Dermis microvascular lymphatic vessel endothelial cell (primary cell): ENCODE measurements at places on chromosomes 16 and 17. TPM values are rescaled to one million over a fixed set of nuclear protein-coding genes. Genes with fewer than 3 reads are reported as not detected.
A peak's percentile ranks its signal among the peaks of the same experiment; 100 is the strongest.

- no peak for DNase-seq
Observed at GRCh38 chr16:51473091-51473490, 322.0 kb upstream of the SALL1 start.

GRCh38 chr17:83103200-83103942 lies 24.0 kb downstream of the METRNL start:
- peak; percentile 69 for DNase-seq

DRC7 gene
- total RNA-seq: 0.13 and 0.26 TPM in 2 replicates

DNA sequence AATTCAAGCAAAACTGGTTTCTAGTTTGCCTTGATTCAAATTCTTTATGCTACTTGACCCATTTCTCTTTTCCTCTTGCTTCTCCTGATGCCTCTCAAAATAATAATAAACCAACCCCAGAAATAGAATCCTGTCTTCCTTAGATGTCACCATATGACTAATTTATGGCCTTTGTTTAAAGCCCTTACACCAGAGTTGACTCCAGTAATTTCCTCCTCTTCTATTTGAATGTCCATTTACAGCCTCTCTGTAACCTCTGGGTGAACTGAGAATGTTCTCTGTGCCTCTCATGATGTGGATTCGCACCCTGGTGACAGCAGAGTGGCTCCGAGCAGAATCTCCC lies 31.5 kb downstream of the ZFHX3 start:
- peak; percentile 33 for DNase-seq

DNA sequence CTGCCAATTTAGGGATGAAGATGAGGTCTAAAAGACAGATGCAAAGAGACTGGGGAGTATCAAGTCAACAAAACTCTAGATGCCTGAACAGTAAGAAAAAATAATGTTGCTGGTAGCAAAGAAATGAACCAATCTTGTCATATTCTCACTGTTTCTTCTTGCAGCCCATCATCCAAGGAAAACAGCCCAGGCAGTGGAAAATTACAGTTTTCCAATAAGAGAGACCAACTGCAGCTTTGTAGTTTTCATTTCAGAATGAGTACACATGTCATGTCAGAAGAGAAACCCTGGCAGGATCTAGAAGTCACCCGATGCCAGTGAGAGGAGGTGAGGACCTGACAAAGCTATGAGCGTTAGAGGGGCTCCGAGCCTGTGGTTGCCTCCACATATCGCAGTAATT lies 500.4 kb upstream of the PSMD7 start:
- no peak for DNase-seq

ZNF263 gene
- total RNA-seq: 31.2 and 46.8 TPM in 2 replicates

MYH2 gene
- total RNA-seq: not detected in 2 replicates

DNA sequence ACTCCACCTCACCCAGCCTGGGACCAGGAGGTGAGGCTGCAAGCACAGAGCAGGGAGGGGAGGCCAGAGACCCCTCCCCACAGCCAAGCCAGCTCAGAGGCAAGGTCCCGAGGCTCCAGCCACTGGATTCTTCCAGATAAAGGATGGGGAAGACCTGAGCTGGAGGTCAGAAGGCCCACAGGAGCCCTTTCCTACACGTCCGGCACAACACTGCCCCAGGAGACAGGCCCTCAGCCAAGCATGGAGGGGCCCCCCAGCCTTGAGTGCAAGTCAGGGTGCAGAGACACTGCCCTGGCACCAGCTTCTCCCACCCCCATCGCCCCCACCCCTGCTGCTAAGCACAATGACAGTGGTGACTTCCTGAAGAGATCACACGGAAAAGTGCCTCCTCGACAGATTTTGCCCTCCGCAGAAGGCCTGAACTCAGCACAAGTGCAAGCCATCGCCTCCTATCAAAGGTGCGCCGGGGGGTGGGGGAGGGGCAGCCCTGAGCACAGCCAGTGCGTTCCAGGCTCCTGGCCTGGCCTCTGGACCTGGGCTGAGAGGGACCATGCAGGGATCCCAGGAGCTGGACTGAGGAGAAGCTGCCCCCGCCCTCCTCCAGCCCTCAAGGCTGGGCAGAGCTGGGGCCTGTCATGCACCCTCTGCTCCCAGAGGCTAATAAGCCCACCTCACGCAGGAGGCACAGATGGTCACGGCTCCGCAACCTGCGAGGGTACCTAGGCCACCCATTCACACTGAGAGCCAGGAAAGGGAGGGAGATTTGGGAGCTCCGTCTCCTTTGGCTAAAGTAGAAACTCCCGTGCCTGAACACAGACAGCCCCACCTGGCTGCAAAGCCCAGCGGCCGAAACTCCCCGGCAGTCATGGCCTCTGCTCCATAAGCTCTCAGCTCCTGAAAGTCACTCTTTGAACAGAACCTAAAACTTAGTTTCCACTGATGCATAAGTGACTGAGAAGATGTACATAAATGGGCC lies 2.7 kb downstream of the MAFG start:
- DNase-seq: no peak

- no peak for DNase-seq
Observed at GRCh38 chr16:88936556-88937205, 40.3 kb downstream of the CBFA2T3 start.

KRTAP2-2 gene
- not detected in 2 replicates for total RNA-seq

GRCh38 chr17:82153745-82154375 lies 55.8 kb upstream of the FASN start:
- peak; percentile 47 for DNase-seq

DNA sequence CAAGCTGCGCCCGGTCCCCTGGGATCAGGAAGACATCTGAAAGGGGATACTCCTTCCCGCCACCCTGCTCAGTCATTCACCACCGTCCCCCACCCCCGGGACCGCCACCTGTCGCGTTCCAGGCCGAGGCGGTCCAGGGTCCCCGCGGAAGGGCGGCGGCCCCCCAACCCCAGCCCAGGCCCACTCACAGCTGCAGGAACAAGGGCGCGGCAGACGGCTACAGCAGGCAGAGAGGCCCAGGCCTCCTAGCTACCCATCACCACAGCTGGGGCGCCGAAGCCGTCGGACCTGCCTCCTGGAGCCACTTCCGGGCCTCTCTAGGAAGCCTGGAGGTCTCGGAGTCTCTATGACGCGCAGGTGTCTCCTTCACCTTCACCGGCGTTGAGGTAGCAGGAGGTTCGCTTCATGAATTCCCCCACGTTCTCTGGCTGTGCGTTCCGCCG lies at the start of gene SDR42E1:
TSS of gene SDR42E1 (minus strand) at position 272 of the 443 bp plus-strand sequence. CDS start 10,612 bp downstream, outside the sequence.
- no peak for DNase-seq

DNA sequence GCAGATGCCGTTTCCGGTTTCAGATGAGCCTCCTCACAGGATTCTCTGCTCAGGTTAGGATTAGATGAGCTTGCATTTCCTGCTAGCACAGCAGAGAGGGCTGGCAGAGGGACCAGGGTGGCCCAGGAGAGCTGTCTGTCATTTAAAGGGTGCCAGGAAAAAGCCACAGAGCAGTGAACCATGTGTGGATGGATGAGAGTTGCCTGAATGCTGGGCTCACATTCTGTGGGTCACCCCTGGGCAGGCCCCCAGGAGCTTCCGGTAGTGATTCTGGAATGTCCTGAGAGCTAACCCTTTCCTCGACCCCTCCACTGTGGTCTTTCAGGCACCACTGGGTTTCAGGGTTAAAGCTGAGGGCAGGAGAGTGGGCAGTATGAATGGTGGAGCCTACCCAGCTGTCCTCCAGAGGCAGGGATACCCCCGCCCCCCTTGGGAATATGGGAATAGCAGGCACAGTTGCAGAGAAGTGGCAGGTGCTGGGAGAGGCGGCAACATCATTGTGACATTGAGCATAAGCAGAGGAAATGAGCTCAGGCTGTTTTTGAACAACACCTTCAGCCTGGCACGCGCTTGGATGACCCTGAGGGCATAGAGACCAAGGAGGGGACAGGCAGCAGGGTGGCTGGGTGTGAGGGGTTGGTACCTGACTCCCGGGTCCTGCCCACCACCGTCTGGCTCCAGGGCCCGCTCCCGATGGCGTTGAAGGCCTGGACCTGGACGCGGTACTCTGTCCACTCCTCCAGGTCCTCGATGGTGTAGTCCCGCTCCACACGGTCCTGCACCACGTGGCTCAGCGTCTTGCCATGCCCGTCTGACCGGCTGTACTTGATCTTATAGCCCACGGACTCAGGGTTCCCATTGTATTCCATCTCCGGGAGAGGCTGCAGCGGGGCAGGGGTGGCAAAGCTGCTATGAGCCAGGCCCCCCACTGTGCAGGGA lies 83.0 kb upstream of the CDC42EP4 start:
- DNase-seq: no peak

- no peak for DNase-seq
Observed at GRCh38 chr17:77887110-77887463, 71.4 kb upstream of the TNRC6C start.

KRTAP4-1 gene
- total RNA-seq: not detected in 2 replicates

DNA sequence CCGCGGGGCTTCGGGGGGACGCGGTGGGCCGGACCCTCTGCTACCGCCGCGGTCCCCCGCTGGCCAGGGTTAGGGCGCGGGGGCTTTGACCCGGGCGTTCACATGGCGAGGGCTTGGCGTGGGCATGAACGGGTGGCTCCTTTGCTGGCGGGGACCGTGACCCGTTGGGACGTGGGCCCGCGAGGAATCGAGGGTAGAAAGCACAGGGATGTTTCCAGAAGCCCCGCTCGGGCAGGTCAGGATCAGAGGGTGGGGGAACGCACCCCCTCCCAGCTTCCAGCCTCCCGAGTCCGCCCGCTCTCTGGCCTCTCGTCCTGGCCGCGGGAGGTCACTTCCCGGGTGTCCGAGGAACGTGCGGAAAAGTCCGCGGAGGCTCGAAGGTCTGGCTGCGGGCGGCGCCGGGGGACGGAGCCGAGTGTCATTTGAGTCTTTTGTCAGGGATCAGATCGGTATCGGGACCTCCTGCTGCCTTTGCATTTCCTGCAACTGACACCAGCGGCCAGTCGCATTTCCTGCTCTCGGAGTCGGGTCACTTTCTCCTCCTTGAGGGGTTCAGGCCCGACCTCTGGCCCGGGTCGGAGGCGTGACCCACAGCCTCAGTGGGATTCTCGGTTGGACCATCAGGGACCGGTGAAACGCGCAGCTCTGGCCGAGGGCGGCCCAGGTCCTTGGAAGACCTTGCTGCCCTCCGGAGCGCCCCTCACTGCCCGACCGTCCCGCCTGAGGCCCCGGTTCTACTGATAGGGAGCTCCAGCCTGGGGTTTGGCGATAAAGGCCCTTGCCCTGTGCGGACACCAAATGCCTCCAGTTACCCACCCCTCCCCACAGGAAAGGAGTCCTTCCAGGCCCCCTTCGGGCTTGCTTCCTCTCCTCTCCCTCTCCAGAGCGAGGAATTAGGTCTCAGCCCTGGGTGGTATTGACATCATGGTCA lies 702 bp upstream of the WNT3 start:
- no peak for DNase-seq

PIK3R6 gene
- total RNA-seq: not detected in 2 replicates

DNA sequence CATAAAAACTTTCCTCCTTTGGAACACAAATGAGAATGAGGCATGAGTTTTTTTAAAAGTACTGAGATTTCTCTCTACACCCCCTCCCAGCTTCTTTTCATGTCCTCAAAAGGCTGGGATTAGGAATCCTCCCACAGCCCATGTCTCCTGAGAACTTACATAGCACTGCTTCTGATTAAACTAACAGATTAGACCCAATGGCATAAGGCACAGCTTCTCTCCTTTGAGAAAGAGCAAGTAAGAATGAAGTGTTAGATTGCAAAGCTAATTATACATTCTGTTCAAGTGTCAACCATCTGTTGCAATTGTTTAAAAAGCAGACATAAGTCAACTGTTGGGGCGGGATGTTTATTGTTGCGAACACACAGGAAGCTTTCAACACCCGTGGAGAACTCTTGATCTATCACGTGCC lies 715.1 kb downstream of the CDH11 start:
- no peak for DNase-seq

KRT20 gene
- total RNA-seq: not detected in 2 replicates

- DNase-seq: no peak
Observed at GRCh38 chr17:38672788-38673706, 1.7 kb downstream of the EPOP start.

- no peak for DNase-seq
Observed at GRCh38 chr17:58353389-58353825, 1.4 kb upstream of the SUPT4H1 start.

DNA sequence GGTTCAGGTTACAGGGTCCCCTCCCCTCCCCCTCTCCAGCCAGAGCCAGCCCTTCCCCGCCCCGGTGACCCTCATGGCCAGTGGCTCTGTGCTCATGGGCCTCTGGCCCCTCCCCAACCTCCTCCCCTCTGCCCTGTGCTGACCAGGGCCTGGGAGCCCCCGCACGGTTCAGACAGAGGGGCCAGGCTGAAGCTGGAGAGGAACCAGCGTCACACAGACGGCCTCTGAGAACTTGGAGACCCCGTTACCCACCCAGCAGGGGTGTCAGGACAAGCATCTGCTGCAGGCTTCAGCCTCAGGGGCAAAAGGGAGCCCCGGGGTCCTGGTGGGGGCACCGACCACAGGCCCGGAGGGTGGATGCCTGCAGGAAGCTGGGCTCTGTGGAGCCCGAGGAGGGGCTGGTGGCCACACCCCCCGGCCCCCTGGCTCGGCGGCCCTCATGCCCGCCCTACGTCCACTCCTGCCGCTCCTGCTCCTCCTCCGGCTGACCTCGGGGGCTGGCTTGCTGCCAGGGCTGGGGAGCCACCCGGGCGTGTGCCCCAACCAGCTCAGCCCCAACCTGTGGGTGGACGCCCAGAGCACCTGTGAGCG lies at the start of gene WFIKKN1:
TSS of gene WFIKKN1 (plus strand) at position 171 of the 591 bp plus-strand sequence. CDS start at position 440, 269 bp downstream.
- no peak for DNase-seq

DNA sequence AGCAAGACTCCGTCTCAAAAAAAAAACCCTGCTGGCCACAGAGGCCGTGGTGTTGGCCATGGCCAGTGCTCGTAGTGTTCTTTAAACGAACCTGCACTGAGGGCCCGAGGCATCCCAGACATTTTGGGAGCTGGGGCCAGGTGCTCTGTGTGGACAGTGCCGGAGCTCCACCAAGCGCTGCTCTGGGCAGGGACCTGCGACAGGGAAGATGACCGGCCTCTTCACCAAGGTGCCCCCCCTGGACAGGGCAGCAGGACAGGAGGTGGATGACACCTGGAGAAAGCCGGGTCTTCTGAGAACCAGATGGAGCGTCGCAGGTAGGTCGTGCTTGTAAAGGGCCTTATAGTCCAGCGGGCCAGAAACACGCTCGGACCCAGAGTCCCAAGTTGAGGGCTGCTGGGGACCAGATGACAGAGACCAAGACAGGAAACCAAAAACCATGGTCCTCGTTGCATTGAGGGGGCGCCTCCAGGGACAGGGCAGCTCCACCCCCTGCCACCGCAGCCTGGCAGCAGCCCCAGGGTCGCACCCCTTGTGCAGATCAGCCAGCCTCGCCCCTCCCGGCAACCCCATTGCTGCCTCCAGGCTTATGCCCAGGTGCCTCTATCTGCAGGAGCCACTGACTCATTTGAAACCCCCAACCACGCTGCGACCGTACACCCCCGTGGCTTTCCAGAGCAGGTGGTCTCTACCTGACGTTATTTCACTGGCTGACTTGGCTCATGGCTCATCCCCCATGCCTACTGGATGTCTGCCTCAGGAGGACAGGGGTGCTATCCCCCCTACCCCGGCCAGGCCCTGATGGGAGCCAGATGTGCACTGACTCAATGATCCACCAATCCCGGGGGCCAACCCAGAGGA lies 4.2 kb upstream of the NTN3 start:
- no peak for DNase-seq

GRCh38 chr16:85557083-85557970 lies 55.8 kb upstream of the GSE1 start:
- no peak for DNase-seq

LAT gene
- total RNA-seq: 0.26 and 0.51 TPM in 2 replicates
